ENCODE measurements at places on chromosomes 1 and 21. TPM values are rescaled to one million over a fixed set of nuclear protein-coding genes. Genes with fewer than 3 reads are reported as not detected.

DNA sequence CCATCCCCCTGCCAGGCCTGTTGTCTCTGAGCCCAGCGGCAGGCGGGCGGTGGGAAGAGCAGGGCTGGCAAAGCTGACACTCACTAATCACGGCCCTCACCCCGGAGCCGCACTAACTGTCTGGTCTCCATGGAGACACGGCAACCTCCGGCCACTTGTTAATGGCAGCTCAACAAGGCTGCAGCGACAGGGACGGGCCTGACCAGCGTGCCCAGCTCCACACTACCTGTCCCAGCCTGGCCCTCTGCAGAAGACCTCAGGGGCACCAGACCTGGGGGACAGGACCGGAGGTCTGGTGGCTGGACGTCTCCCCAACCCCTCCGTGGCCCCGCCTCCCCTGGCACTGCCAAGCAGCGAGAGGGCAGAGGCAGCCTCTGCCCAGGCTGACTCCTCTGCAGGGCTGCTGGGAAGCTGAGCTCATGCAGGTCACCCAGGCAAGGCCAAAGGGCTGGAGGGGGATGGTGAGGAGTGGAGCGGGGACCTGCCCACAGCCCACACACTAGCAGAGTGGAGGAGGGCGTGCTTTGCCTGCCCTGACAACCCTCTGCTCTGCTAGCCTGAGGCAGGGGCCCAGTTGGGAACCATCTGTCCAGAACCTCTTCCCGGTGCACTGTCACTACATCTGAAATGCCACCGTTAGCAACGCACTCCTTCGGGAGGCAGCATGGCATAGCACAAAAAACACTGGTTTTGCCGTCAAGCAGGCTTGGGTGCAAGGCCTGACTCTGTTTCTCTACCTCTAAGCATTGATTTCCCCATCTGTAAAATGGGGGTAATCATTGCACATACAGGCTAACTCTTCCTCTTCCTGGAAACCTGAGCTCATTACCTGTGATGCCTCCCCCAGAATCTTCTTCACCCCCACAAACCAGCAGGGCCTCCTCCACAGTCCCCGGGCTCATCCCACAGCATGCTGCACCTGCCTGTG, 29.6 kb upstream of the WASF2 start:
- no peak for DNase-seq

DNA sequence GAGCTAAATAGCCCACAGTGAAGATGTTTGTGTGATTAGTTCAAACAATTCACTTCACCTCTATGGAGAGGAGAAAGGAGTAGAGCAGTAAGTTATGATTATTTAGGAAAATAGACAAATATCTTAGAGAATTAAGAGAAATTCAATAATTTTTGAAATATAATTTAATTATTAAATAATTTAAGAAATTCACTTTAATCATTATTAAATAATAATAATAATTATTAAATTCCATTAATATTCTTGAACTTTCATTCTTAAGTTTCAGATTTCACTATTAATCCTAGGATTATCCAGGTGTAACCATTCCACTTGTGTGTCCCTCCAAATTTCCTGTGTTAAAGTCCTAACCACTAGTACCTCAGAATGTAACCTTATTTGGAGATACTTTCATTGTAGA, 58.9 kb upstream of the RGS18 start:
- DNase-seq, result no peak

GRCh38 chr1:80050085-80050484, 1043.6 kb upstream of the ADGRL4 start:
- DNase-seq, result no peak

DNA sequence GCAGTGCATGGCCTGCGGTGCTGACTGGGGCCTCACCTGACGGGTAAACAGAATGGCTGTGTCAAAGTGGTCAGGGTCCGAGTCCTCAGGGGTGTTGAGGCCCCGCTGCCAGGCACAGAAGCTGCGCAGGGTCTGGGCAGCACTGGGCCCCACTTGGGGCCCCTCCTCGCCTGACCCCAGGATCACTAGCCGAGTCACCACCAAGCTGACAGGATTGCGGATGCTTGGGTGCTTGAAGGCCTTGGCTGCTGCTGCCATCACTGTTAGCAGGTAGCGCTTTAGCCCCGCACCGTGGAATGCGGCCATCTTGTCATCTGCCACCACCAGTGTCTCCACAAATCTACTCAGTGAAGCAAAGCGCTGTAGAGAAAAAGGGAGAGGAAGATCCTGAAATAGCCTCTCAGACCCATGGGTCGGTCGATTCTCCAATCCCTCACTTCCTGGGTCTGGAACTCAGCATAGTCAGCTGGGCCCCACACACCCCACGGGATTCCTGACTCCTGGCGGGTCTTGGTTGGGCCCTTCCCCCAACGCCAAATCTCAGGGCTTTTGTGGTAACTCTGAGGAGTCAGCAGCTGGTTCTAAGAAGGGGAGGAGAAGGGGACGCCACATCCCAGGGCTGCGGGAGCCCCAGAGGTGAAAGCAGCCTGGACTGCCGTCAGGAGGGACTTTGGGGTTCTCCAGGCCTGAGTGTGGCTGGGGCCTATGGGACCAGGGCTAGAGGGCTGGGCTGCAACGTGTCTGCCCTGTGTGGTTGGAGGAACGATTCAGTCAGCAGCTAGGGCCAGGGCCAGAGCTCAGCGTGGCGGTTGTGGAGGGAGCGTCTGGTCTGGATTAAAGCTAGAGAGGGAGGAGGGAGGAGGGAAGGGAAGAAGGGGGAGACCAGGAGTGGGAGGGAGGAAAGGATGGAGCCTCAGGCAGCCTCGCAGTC, 2.1 kb downstream of the ADAMTS4 start:
- peak; percentile 21 for DNase-seq

GRCh38 chr1:157138220-157139051, at the start of gene ETV3:
TSS of gene ETV3 (minus strand) at chr1:157138395. CDS start at chr1:157136352, 2,043 bp downstream.
- DNase-seq, result peak; percentile 90

GRCh38 chr21:44415073-44416025, 40.0 kb upstream of the LRRC3 start:
- DNase-seq, result no peak

- DNase-seq, result no peak
Observed at GRCh38 chr1:41482001-41482765, 2.3 kb downstream of the EDN2 start.

- DNase-seq, result no peak
Observed at GRCh38 chr1:4880626-4881025, 226.2 kb downstream of the AJAP1 start.

DNA sequence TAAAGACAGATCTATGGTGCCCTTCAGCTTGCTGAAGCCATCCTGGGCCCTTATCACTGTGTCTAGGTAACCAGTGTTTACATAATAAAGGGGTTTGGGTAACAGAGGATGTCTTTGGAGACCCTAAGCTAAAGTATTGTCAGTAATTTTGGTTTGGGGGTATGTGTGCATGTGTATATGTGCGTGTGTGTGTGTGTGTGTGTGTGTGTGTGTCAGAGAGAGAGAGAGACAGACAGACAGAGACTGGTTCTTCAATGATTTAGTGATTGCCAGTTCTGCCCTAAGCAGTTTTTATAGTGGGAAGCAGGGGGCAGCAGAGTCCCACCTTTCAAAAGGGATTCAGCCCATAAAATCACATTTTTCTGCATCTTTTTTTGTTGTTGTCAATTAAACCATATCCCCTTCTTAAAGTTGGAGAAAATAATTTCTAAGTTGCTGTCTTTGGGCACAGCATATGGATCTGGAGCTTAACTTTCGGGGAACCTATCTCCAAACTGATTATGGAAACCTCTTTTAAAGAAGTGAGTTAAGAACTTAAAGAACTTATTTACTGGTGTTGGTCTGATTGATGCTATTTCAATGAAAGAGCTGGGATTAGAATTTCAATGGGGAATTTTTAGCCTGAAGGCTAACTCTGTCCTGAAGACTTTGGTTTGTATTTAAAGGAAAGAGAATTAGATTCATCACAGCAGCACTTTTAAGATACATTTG, 51.1 kb downstream of the ZNF326 start:
- no peak for DNase-seq

GRCh38 chr1:157173900-157174410, 35.8 kb upstream of the ETV3 start:
- no peak for DNase-seq

- no peak for DNase-seq
Observed at GRCh38 chr1:183000167-183000962, 22.9 kb upstream of the LAMC1 start.

DNA sequence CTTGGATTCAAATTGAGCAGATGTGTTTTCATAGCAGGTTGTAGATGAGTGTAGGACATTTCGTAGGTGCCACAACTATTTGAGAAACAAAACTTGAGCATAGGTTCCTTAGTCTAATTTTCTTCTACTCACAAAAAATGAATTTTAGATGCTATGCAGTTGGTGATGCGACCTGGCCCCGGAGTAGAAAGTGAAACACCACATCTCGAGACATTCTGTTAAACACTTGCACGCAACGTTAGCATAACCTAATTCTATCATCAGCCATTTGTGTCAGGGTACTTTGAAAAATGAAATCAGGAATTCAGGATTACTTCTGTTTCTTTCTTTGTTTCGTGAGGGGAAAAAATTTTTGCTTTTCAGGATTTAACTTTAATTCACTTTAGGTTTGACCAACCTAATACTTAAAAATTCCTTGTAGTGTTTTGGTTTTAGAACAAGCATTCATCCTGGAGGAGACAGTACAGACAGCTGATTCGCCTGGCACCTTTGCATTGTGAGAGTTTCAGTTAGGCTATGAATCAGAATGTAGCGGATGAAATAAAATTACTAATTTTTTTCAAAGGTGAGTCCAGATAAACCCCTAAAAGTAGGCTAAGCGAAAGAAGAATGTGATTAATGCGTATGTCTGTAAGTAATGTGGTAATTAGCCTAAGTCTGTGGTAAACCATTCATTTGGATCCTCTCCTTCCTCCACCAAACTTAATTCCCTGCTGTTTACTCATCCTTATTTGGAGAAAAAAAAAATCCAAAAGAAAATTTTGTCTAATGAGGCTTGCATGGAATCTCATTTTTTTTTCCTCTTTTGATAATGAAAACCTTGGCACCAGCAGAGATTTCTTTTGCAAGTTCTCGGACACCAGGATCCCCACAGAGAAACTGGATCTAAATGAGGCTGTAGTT, 44.9 kb downstream of the MAP3K21 start:
- peak; percentile 92 for DNase-seq

GRCh38 chr1:67651031-67651430, 34.0 kb upstream of the GADD45A start:
- DNase-seq, result no peak

- peak; percentile 76 for DNase-seq
Observed at GRCh38 chr1:186152620-186153239, 222.3 kb downstream of the TPR start.

GRCh38 chr1:35377555-35377954, 109.0 kb downstream of the ZMYM4 start:
- DNase-seq, result peak; percentile 13

GRCh38 chr1:26907071-26907917, 6.5 kb downstream of the NR0B2 start:
- peak; percentile 92 for DNase-seq

DNA sequence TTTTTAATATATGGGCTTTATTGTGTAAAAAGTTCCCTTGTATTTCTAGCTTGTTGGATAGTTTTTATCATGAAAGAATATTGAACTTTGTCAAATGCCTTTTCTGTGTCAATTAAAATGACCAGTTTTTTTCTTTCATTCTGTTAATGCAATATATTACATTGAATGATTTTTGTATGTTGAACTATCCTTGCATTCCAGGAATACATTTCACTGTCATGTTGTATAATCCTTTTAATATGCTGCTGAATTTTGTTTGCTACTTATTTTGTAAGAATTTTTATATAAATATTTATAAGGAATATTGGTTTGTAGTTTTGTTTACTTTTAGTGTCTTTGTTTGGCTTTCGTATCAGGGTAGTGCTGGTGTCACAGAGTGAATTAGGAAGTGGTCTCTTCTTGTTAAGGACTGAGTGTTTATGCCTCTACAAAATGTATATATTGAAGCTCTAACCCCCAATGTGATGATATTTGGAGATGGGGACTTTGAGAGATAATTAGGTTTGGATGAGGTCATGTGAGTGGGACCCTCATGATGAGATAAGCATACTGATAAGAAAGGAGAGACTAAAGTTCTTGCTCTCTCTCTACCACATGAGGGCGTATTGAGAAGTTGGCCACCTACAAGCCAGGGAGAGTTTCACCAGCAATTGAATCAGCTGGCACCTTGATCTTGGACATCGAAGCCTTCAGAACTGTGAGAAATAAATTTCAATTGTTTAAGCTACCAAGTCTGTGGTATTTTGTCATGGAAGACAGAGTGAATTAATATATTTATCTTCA, 12.0 kb upstream of the SLAMF6 start:
- DNase-seq, result no peak

LCE1D gene
- total RNA-seq, result not detected

MANEAL gene
- total RNA-seq, result 0.67 TPM

TOE1 gene
- total RNA-seq, result 4.3 TPM

MAP10 gene
- 2.5 TPM for total RNA-seq

PDIK1L gene
- 3.1 TPM for total RNA-seq

RIPPLY3 gene
- not detected for total RNA-seq

SYT14 gene
- total RNA-seq, result 6.1 TPM

GPR61 gene
- total RNA-seq, result not detected

CA6 gene
- total RNA-seq, result not detected

ELAPOR1 gene
- 1.2 TPM for total RNA-seq

SPAG17 gene
- 0.67 TPM for total RNA-seq

TNFRSF8 gene
- 0.22 TPM for total RNA-seq

P3H1 gene
- total RNA-seq, result 351 TPM

OXCT2 gene
- total RNA-seq, result 0.36 TPM

GFI1 gene
- 0.89 TPM for total RNA-seq
